ENCODE measurements at places on chromosomes 3 and 15.

DNA sequence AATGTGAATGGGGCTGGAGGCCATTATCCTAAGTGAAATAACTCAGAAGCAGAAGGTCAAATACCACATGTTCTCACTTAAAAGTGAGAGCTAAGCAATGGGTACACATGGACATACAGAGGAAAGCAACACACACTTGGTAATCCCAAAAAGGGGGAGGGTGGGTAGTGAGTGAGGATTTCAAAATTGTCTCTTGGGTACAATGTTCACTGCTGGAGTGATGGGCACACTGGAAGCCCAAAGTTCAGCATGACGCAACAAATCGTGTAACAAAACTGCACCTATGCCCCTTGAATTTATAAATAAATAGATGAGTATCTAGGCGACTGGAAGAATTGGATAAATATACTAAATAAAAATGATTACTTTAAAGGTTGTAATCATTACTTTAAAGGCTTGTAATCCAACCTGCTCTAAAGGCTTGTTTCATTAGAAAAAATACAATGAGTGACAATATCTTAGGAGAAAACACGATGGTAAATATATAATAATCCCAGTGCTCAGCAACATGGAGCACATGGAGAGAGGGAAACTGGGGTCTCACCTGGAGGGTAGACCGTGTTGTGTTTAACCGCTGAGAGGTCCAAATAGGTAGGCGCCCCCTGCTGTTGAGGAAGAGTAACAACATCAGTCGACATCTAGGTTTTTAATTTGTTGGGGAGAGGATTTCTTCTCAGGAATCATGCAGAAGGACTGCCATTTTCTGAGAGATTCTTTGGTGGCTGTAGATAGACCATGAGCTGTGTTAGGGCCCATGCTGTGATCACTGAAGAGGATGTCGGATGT is 78.5 kb upstream of the ROBO1 start:
- DNase-seq: no peak

- no peak for DNase-seq
These were observed 173.2 kb downstream of the ALCAM start for GRCh38 chr3:105539897-105540296.

DNA sequence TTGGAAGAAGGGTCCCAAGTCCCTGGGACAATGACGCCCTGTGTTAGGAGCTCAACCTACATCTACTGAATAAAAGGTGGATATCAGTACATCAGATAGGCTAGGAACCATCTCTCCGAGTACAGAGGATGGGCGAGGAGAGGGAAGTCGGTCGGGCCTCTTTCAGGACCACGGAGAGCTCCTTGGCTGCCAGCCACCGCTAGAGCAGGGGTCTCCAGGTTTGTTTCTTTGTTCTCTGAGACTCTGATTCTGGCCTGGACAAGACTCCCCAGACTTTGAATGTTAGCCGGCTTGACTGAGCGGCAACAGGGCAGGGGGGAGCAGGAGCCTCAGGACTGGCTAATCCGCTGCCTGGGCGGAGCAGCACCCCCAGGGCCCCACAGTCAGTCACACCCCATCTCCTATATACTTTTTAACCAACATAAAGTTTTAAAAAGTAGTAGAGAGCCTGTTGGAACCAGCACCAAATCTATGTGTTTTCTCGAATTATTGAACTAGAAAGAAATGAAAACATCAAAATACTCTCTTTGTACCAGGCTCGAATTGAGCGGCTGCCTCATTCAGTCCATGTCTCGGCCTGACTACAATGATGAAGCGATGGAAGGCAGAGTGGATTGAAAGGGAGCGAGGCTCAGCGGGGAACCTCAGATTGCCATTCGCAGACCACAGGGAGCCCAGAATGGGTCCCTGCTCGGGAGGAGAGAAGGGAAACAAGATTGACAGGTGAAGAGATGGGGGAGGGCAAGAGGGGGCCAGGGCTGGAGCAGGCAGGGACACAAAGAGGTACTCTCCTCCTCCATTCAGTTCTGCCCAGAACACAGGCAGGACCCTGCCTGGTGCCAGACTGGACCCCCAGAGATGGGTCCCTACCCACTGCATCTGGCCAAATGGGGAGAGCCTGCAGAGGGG is 131.6 kb downstream of the TPRA1 start:
- no peak for DNase-seq

GRCh38 chr3:31959951-31960792 is 20.9 kb downstream of the OSBPL10 start:
- DNase-seq: no peak

- DNase-seq: peak; percentile 29
These were observed 593 bp downstream of the FAM219B start for GRCh38 chr15:74906067-74906449.

DNA sequence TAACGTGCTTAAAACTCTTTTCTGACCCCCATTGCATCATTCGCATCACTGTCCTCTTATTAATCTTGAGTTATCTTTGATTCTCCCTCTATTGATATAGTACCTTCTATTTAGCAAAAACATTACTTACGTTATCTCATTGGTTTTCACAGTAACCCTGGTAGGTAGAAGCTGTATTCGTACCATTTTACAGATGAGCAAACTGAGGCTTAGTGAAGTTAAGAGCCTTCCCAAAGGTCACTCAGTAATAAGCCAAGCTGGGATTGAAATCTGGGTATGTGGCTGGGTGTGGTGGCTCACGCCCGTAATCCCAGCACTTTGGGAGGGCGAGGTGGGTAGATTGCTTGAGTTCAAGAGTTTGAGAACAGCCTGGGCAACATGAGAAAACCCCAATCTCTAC is 244.0 kb downstream of the THSD4 start:
- no peak for DNase-seq

DNA sequence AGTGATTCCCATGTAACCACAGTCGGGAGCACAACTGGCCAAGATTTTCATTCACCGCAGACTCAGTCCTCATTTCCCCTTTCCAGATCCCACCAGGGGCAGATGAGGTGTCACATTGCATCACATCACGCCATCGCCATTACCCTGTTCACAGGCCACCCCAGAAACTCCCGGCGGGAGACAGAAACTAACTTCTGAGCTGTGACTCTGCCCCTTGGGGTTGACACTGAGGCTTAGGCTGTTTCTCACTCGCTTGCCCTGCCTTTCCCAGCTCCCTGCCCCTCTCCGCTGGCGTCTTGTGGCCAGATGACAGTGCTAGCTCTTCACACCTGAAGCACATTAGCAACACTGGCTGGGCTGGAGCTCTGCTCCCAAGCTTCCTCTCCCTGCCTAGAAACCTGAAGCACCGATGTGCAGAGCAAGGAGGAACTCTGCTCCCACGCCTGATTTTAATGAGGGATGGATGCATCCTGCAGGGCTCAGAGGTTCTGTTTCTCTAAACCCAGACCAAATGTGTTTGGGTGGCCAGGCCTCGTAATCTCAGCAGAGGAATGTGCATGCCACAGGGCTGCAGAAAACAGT is 88.8 kb upstream of the CTDSPL start:
- DNase-seq: no peak

- DNase-seq: no peak
These were observed 426.3 kb downstream of the MECOM start for GRCh38 chr3:169237201-169237600.

DNA sequence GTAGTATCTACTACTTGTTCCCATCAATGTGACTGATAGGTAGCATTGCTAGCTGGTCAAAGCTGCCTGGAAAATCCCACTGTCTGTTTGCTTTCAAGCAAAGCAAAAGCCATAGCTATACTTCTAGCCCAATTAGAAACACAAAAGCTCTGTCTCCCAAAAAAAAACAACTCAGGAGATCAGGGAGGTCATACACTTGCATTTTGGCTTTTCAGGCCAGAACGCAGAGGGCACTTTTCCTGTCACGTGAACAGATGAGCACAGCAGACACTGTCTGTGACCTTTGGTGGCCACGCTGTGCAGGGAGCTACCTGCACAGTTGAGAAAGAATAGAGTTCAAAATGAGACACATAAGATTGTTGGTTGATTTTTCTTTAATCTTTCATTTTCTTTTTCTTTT is 441.7 kb upstream of the PDZRN3 start:
- DNase-seq: no peak

DNA sequence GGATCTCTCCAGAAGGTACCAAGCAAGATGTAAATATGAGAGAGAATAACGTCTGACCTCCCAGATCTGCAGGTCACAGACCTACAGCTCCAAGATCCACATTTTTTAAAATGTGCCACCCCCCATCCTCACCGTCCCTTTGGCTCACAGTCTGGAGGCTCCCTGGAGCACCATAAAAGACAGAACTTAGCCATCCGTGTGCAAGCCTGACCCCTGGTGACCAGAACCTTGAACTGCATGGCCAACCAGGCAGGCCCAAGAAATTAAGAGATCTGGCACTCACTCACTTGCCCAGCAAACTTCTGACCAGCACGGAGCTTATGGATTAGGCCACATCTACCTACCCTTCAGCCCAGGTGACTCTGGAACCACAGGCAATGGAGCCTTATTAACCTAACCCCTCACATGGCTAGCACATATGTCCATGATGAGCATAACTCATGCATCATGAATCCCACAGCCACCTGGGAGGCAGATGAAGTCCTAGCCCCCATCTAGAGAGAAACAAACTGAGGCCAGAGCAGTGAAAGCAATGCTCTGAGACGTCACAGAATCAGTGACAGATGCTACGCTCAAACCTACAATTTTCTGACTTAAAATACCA is 275.3 kb downstream of the UACA start:
- DNase-seq: peak; percentile 63

GRCh38 chr3:43291546-43291945 is 5.2 kb downstream of the SNRK start:
- no peak for DNase-seq

- DNase-seq: no peak
These were observed 103.8 kb upstream of the IL12A start for GRCh38 chr3:159884661-159885402.

DNA sequence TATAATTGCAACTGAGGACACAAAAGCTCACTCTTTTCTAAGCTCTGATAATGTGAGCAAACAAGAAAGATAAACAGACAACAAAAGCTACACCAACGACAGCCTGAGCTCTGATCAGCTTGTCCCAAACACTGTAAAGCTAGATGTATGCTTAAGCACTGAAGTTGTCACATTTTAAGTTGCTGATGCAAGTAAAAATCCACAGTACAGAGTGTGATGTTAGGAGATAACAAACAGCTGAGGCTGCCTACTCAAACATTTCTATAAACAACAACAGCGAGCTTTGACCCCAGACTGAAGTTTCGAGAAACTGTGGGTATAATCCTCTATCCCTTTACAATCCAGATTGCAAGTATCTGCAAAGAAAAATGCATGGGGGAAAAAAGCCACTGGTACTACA is 10.7 kb downstream of the MTHFS start:
- DNase-seq: no peak

GRCh38 chr3:190522621-190523222 is 8.8 kb downstream of the IL1RAP start:
- no peak for DNase-seq

GRCh38 chr3:194381460-194381875 is 11.9 kb upstream of the LRRC15 start:
- DNase-seq: no peak

DNA sequence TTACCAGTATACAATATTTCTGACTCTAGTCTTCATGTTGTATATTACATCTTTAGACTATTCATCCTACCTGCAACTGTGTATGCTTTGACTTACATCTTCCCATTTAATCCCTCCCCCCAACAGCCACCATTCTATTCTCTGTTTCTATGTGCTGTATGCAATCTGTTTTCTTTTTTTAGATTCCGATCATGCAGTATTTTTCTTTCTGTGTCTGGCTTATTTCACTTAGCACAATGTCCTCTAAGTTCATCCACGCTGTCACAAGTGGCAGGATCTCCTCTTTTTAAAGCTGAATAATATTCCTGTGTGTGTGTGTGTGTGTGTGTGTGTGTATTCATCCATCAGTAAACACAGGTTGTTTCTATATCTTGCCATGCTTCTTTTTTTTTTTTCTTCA is 66.4 kb upstream of the NUDT16 start:
- no peak for DNase-seq

- no peak for DNase-seq
These were observed 583.0 kb upstream of the GOLIM4 start for GRCh38 chr3:168678730-168679129.

DNA sequence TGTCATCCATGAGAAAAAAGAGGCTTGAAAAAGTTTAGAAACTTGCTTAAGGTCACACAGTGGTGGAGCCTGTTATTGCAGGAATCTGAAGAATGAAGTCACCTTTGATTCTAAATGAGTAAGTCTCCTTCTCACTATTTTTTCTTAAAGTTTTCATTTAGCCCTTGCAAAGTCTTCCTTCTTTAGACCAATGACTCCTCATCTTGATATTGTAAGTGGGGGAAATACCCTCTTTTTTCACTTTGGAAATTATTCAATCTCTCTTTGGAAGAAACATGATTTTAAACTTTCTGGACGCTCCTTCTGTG is 787 bp upstream of the SLMAP start:
- DNase-seq: no peak
